ENCODE measurements at places on chromosomes 3 and 15.

GRCh38 chr15:60945196-60945595 lies 283.9 kb downstream of the RORA start:
- no peak for DNase-seq

DNA sequence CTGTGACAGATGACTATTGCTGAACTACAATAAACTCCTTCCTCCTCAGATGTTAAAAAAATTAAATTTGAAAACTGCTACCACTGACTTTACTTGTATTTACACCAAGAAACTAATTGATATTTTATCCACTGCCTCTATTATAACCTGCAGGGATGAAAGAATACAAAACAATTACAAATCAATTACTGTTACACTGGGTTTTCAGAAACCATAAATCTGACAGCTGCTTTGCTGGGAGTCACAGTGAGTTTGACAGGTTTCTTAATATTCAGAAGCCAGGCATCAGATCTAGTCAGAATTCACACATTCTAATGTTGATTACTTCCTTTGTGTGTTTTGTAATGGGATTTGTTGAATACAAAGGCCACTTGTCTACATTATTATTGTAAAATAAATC lies 252.6 kb upstream of the MRPL3 start:
- no peak for DNase-seq

DNA sequence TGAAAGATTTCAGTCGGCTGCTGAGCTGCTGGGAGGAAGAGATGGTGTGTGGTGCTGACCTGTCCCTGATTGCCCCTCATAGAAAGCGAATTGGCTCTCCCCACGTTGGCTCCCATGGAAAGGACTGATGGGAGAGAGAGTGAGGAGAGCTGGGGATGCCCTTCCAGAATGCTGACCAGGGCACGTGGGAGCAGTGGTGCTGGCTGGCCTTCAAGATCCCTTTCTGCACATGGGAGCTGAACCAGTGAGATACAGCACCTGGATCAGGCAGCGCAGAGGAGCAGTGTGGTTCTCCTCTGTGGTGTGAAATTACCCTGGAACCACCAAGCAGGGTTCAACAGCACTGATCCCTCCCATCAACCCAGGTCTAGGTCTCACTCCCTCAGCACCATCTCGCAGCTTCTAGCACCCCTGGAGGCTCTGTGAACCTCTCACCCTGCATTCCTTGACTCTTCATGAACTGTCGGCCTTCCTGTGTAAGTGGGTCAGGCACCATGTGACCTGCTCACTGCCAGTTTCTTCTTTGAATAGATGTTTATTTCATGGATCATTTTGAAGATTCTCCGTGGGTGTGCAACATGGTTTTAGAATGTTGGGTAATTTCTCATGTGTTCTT lies 55.7 kb downstream of the CACNA1D start:
- no peak for DNase-seq

GRCh38 chr15:81098861-81099651 lies 35.0 kb upstream of the CFAP161 start:
- no peak for DNase-seq

GRCh38 chr15:53693729-53694475 lies 65.6 kb downstream of the WDR72 start:
- no peak for DNase-seq

- DNase-seq: no peak
These were observed 3.9 kb upstream of the CIDEC start for GRCh38 chr3:9883706-9884554.

GRCh38 chr15:47184003-47184907 lies 533.0 kb upstream of the SEMA6D start:
- DNase-seq: no peak

DNA sequence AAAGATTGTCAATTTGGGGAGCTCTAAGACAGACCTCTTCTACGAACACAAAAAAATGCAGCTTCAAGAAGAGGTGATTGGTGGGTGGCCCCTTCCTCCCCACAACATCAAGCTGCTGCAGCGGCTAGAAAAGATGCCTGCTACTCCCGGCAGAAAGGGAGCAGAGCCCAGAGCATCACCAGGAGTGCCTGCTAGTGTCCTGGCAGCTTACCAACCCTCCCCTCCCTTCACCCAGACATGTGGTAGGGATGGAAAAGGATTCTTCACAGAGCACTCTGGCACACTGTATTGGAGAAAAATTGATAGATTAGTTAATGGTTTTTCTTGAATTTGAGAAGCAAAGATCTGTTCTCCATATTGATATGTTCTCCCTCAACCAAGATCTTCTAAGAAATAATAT lies 10.8 kb downstream of the IP6K1 start:
- DNase-seq: no peak

DNA sequence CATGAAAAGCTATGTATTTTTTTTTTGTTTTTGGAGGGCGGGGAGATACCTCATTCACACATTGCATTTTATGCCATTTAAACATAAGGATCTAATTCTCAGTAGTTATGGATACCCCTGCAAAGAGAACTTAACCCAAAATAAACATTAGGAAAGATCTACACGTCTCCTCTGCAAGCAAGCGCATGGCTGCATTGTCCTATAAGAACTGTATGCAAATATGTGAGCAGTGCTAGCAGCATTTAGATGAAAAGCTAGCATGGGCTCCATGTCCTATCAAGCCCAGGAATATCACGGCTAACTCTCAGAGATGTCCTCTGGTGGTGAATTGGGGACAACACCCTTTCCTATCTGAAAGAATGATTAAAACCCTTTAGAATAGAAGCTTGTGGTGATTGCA lies 292.8 kb downstream of the MEX3B start:
- DNase-seq: no peak

GRCh38 chr3:136350557-136350956 lies 100.4 kb downstream of the PCCB start:
- DNase-seq: no peak

DNA sequence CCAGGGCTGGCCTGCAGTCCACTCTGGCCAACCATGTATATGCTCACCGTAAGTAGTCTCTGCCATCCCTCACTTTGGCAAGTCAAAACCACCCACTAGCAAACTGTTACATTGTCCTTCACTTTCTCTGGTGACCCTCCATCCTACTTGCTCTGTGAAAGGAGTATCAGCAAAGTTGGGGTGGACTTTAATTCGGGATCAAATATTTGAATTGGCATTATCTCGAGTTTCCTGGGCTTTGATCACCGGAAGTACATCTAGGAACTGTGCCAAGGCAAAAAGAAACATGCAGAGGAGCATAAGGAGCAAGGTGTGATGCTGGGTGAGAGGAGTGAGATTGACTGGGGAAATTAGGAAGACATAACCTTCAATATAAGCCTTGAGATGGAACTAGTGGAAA lies 188.9 kb upstream of the P2RY1 start:
- DNase-seq: no peak

- DNase-seq: no peak
These were observed 327.8 kb downstream of the GBE1 start for GRCh38 chr3:81433675-81434074.

DNA sequence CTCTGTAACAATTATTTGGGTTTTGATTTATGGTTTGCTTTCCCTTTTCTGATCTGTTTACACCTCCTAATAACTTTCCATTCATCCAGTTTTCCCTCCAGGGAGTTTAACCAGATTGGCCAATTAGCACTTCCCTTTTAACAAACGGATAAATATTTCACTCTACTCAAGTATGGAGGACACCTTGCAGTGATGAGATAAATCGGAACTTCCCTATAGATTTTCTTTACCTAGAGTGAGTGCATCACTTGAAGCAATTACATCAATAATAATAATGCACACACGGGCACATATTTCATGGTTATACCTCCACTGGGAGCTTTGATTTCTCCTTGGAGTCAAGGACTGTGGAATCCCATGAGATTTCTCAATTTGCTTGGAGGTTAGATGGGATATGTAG lies 239.1 kb upstream of the CFAP20DC start:
- no peak for DNase-seq

- DNase-seq: no peak
These were observed 414.9 kb downstream of the RBMS3 start for GRCh38 chr3:29695643-29696198.

DNA sequence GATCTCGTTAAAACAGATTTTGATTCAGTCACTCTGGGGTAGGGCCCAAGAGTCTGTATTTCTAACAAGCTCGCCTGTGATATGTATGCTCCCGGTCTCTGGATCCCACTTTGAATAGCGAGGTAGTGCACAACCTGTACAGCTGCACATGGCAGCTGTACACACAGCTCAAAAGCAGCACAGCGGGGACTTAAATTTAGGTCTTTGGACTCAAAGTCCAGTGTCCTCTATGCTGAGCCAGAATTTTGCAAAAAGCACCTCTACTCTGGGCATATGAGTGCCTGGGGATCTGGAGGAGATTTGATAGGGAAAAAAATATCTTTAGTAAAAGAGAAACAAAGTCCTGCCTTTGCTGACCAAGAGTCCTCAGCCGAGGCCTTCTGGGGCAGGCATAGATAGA lies 83.1 kb downstream of the HMG20A start:
- no peak for DNase-seq

- DNase-seq: no peak
These were observed 62.8 kb downstream of the PEX5L start for GRCh38 chr3:179973931-179974361.

DNA sequence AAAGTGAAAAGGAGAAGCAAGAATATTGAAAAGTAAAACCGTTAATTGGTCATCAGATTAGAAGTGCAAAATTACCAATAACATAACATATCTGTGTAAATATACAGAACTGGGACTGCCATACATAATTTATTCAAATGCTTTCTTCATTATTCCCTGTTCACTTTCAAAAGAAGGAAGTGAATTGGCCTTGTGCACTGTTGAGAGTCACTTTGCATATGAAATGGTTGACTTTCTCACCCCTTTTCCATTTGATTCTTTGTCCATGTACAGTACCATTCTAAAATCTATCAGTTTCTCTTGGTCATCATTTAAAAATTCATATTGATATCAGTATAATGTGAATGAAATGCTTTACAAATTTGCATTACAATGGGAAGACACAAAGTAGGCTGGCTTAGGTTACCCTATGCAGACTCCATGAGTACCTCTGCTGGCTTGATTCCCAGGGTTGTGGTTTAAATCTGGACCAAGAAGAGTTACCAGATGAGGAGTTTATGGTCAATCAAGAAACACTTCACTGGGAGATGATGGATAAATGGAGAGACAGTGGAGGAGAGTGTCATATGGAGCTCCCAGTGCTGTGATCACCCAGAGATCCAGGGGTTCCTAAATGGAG lies 210.9 kb upstream of the TOPAZ1 start:
- DNase-seq: no peak

- DNase-seq: no peak
These were observed 103.4 kb downstream of the IL20RB start for GRCh38 chr3:137061186-137061585.

DNA sequence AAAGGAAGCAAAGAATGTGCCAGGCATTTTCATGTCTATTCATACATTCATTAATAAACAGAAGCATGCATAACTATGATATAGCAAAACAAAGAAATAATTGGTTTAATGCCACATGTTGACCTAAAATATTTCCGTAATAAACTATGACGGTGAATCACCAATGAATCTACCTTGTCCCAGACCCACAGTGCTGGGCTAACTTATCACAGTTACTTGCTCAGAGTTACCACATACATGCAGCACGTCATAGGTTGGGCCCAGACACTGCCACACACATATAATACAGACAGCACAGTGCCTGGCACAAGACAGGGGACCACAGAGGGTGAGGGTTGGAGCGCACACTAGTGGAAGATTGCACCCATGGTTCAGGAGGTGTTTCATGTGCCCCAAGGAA lies 86.9 kb downstream of the ATP1B3 start:
- no peak for DNase-seq

DNA sequence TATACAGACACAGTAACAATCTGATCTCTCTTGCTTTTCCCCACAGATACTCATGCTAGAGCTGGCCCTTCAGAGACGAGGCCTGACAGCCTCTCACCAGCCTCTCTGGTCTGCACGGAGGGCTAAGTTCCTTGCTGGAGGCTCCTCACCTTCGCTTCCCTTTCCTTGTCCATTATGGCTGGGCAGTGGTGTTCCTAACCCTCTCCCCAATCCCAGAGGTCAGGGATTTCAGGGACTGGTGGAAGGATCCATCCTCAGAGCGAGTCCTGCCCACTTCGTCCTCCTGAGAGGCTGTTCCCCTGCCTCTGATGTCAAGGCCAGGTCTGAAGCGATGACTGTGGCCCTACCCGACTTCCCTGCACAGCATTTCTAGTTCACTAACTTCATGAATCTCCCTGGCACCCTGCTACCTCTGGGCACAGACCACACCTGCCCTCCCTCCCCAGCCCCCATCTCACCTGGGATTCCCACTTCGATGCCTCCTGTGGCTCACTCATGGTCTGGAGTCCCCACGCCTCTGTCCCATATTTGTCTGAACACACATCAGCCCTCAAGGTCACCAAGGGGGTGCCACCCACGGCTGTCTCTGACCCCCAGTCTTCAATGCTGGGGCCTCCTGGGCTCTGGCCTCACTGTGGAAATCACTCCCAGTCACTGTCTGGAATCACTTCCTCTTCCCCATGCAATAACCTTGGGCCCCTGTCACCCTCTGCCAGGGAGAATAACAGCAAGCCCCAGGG lies 124.9 kb upstream of the PRR20G start:
- no peak for DNase-seq

GRCh38 chr15:55494931-55495330 lies 13.1 kb downstream of the DNAAF4 start:
- DNase-seq: no peak

DNA sequence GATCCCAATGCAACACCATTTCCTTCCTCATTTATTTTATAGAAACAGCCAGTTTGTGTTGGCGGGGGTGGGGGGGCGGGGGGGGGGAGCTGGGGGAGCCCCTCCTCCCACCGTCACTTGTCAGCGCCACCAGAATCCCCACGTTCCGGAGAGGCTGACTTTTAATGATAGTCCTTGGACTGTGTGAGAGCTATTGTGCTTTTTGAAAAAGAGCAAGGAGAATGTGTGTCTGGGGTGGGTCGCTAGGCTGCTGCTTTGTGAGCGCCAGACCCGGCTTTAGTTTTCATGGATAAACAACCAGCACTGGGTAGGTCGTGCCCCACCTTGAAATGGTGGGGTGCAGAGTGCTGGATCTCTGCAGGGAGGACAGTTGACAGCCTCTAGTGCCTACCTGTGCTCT lies 135.0 kb upstream of the ONECUT1 start:
- no peak for DNase-seq

DNA sequence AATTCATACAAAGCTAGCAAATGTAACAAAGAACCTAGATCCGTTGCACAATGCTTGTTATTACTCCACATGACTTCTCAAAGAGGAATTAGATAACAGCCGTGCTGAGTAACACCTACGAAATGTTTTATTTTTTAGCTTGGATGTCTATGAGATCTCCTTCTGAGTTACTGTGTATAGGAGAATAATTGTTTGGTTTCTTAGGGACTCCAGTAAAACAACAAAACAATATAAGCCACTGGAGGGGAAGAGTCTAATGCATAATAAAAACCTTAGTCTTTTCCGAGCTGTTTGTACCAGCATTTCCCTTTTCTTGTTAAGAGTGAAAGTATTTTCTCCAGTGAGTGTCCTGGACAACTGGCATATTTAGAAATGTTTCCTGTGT lies 15.6 kb downstream of the SNAP23 start:
- DNase-seq: no peak

GRCh38 chr15:42073418-42073817 lies 20.9 kb downstream of the PLA2G4D start:
- no peak for DNase-seq

GRCh38 chr3:7697548-7697947 lies 804.1 kb upstream of the LMCD1 start:
- DNase-seq: no peak

Measured in activated CD8-positive, alpha-beta memory T cell treated with anti-CD3 and anti-CD28 coated beads for 1 hour (primary cell).